ENCODE measurements at places on chromosomes 12 and 14.
A peak's percentile ranks its signal among the peaks of the same experiment; 100 is the strongest.

- DNase-seq: no peak
Measured at GRCh38 chr14:35114036-35114435, 7.8 kb downstream of the PPP2R3C start.

GRCh38 chr14:22464422-22465142 is 124.4 kb downstream of the DAD1 start:
- no peak for DNase-seq

- DNase-seq: peak; percentile 27
Measured at GRCh38 chr14:68807987-68808386, 15.1 kb upstream of the ZFP36L1 start.

DNA sequence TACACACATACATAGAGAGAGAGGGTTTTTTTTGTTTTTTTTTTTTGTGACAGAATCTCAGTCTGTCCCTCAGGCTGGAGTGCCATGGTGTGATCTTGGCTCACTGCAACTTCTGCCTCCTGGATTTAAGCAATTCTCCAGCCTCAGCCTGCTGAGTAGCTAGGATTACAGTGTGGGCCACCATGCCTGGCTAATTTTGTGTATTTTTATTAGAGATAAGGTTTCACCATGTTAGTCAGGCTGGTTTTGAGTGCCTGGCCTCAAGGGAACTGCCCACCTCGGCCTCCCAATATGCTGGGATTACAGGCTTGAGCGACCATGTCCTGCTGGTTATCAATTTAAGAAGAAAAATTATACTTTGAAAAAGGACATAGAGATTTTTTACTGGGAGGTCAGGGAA is 710.6 kb downstream of the SLC6A15 start:
- no peak for DNase-seq

- no peak for DNase-seq
Measured at GRCh38 chr12:15270591-15270990, 49.4 kb upstream of the RERG start.

- DNase-seq: no peak
Measured at GRCh38 chr12:121523741-121524140, 57.1 kb downstream of the KDM2B start.

GRCh38 chr12:85448548-85449139 is 168.6 kb downstream of the ALX1 start:
- peak; percentile 11 for DNase-seq

- no peak for DNase-seq
Measured at GRCh38 chr12:23375621-23376020, 573.8 kb downstream of the SOX5 start.

DNA sequence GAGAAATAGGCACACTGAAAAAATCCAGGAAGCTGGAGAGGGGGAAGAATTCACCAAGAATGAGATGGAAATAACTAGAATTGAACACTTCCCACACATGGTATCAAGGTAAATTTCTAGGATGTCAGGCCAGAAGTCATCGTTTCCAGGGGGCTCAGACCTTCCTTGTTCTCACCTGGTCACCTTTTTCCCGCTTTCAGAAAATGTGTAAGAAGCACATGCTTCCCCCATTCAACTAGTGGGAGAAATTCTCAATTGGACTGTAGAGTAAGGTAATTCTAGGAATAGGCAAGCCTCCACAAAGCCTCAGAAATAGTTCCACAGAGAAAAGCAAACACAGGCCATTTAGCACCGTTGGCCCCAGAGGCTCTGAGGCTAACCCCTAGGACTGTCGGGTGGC is 2.8 kb upstream of the PTMS start:
- no peak for DNase-seq

GRCh38 chr14:44988694-44989093 is 26.7 kb downstream of the TOGARAM1 start:
- DNase-seq: no peak

GRCh38 chr14:37579274-37579673 is 15.8 kb downstream of the FOXA1 start:
- no peak for DNase-seq

GRCh38 chr14:74893614-74894091 is 11.9 kb downstream of the DLST start:
- no peak for DNase-seq

DNA sequence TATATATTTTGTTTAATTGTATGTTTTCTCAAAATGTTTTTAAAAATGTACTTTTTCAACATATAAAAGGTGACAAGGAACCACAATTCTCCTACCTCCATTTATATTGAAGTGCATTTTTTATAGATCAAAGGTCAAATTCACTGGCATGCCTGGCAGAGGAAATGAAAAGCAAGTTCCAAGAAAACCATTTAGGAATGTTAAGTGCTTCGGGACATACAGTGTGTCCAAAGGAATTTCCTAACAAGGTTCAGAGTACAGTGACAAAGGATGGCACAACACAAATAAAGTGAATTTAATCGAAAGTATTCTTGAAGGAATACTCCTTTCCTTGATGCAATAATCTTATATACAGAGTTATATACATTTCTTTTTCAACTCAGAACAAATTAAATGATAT is 242.3 kb downstream of the CCER1 start:
- no peak for DNase-seq

DNA sequence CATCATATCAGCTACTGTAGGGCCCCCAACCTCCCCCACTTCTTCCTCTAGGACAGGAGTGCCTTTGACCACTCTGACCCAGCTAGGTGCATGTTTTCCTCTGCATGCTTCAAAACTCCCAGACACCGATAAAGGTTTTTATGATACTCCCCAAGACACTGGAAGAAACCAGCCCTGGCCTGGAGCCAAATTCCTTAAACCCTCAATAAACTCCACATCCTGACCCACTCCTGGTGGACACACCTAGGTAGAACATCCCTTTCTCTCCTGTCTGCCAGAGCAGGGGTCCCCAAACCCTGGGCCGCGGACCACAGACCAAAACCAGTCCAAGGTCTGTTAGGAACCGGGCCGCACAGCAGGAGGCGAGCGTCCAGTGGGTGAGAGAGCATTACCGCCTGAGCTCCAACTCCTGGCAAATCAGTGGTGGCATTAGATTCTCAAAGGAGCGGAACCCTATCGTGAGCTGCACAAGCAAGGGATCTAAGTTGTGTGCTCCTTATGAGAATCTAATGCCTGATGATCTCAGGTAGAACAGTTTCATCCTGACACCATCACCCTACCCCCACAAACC is 49.6 kb downstream of the NT5DC3 start:
- no peak for DNase-seq

GRCh38 chr14:49982501-49982951 is 89.6 kb downstream of the ARF6 start:
- no peak for DNase-seq

DNA sequence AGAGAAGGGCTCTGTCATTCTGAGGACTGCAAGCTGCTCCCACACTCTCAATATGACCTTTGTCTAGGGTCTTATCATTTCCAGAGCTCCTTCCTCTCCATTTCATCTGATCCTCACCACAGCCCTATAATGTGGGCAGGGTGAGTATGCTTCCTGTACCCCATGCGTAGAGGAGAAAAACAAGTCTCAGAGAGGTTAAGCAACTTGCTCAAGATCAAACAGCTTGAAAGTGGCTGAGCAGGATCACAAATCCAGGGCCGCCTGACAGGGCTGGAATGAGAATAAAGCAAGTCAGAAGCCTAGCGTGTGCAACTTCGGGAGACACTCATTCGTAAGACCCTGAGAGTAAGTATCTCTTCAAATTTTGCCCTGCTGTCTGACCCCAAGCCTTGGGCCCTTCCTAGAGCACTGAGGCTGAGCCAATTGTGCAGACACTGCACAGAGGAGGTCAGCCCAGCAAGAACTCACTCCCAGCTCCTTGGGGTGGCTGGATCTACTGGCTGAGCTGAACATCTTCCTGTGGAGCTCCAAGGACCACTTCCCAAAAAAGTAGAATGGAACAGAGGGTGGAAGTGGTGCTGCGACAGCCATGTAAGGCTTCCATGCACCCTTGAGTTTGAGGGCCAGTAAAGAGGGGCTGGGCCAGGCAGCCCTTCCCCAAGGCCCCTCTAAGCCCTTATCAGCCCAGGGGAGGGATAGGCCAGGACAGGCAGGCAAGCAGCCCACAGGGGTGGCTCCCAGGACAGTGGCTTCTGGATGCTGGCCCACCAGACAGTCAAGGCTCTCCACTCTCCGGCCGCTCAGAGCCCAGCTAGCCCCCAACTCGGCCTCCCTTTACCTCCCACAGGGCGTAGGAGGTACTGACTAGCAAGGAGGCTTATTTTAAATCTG is 10.5 kb downstream of the ZFP36L1 start:
- DNase-seq: no peak

GRCh38 chr14:99015833-99016232 is 256.2 kb downstream of the BCL11B start:
- no peak for DNase-seq

GRCh38 chr12:14654416-14654815 is 42.0 kb downstream of the GUCY2C start:
- DNase-seq: no peak

DNA sequence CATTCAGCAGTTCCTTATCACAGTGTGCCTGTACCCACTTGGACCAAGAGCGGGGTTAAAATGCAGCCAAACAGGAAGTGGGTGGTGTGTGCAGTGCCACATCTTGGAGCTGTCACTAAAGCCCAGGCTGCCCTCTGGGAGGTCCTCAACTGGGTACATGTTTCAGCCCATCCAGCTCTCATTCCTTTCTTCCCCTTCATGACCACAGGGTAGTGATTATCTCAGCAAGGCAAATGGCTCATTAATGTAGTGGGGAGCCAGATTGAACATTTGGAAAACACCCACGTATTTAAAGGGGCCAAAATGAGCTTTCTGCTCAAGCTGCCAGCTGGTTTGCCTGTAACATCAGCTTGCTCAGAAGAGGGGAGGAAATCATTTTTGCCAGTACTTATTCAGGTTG is 210.8 kb upstream of the BTG1 start:
- no peak for DNase-seq

DNA sequence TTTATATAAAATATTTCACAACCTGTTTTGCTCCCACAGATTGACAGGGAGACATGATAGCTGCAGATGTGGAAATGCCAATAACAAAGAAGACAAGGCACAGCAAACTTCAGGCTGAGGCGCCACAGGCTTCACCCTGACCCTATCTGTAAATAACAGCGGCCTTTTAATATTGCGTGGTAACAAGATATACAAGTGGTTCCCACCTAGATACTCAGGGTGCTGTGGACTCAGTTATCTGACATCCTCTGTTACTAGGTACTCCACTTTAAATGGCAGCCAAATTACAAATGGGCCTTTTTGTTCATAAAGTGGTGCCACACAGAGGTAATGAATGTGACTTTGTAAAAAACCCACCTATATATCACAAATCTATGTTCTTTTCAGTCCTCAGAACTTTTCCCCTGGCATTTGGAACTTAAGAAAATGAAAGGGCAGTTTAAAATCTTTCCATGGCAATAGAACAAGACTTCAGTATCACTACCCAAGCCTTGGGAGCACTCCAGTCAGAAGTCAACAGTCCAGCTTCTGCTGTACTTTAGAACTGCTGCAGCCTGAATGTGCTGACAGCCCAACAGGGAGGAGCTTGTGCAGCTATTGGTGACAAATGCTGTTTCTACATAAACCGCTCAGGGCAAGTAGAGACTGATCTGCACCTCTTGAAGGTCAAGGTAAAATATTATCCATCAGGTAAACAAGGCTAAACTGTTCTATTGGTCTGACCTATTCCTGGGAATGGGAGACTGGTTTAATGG is 86.2 kb upstream of the DCD start:
- DNase-seq: no peak

GRCh38 chr12:120720234-120720986 is 5.2 kb upstream of the ACADS start:
- DNase-seq: no peak

DNA sequence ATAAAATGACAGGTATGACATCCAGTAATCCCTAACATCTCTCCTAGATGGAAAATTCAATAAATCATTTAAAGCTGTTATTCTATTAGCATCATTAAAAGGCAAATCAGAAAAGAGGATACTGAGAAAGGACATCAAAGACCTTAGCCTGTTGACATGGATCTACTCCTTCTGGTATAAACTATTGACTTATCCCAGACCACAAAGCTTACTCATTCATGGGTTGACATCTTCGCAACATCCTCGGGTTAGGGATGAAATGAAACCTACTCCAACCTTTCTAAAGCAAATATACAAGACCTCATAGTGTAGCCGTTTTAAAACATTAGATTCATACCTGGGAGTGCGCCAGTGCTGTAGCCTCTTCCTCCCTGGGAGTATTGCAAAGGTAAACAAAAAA is 191.5 kb upstream of the BTG1 start:
- no peak for DNase-seq

DNA sequence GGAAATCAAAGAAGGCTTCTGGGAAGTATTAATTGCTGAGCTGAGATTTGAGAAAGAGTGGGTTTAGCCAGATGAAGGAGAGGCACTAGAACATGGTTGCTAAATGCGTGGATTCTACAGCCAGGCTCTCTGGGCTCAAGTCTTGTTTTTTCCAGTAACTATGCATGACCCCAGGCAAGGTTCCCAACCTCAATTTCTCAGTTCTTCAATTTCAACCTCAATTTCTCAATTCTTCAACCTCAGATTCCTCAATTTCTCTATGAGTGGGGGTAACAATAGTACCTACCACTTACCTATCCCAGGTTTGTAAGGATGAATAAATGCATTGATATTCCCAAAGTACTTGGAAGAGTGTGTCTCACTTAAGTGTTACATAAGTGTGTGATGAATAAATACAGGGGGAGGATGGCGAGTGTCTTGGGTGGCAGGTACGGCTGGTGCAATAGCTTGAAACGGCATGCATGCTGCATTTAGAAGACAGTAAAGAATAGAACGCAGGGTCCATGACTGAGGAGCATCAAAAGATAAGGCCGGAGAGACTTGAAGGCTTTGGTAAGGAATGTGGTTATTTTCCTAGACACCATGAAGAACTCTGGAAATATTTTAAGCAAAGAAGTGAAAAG is 149.1 kb upstream of the ATP2B1 start:
- DNase-seq: no peak

GRCh38 chr12:56243731-56244181 is 13.9 kb downstream of the SLC39A5 start:
- peak; percentile 69 for DNase-seq

DNA sequence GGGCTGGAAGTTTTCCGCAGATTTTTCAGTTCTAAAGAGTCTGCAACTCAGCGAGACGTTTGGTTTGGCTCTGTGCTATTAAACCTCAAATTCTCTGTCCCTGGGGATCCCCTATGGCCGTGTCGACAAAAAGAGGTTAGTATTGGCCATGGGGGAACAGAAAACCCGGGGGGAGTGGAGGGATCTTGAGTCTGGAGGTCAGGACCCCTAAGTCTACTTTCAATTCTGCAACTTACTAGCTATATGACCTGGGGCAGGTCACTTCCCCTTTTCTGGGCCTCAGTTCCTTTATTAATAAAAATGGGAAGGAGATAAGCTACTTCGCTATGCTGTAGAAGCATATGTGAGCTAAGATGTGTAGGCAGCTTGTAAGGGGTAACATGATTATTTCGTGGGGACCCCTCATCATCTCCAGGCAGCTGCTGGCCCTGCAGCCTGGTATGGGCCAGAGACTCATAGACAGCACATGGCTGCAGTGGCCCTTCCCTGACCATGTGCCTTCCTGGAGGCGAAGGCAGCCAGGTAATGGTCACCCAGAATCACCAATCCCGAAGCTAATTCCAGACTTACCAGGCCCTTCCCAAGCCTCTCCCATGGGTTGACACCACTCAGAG is 8.6 kb downstream of the ASB2 start:
- DNase-seq: no peak

- no peak for DNase-seq
Measured at GRCh38 chr14:35978561-35978960, 152.4 kb downstream of the BRMS1L start.

GRCh38 chr14:60153991-60154390 is 11.2 kb downstream of the DHRS7 start:
- no peak for DNase-seq

Data from SK-N-SH (cell line).